ENCODE measurements at places on chromosomes 5 and 9.

DNA sequence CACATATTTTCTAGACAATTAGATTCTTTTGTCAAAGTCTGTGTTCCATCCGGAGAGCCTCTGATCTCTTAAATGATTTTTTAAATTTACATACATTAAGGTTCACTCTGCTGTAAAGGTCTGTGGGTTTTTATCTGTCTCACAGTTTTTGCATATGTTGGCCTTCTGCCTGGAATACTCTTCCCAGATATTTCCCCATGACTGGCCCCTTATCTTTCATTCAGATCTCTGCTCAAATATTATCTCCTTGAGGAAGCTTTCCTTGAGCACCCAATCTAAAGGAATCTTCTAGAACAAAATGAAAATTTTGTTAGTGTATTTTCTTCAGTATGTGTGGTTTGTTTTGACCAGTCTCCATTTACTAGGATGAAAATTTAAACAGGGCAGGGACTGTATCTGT, 26.3 kb downstream of the FAF2 start:
- DNase-seq = no peak

DNA sequence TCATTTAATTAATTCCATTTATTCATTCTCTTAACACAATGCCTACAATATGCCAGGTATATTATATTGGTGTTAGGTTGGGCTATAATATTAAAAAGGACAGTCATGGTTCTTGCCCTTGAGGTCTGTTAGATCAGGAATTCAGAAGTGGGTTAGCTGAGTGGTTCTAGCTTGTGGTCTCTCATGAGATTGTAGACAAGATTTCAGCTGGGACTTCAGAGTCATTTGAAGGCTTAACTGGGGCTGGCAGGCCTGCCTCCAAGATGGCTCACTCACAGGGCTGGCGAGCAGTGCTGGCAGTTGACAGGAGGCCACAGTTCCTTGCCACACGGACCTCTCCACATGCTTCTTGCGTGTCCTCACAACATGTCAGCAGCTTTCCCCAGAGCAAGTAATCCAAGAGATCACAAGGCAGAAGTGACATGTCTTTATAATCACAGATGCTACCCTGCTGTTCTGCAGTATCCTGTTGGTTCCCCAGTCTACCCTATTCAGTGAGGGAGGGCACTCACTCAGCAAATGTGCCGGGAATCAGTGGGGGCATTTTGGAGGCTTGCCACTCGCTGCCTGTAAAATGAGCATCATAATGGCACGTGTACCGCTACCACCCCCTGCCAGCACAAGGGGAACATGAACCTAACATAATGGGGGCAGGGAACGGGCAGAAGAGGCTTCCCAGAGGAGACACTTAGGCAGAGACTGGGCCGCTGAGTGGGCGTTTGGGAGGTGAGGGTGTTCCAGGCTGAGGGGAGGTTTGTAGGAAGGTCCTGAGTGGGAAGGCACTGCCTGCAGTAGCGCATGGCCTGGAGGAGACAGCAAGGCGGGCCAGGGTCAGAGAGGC, 70.0 kb downstream of the EXOSC2 start:
- no peak for DNase-seq

GRCh38 chr9:113673726-113674125, 202.4 kb upstream of the ZNF618 start:
- DNase-seq = no peak

GRCh38 chr5:93302711-93303110, 278.3 kb downstream of the NR2F1-AS1 start:
- no peak for DNase-seq

DNA sequence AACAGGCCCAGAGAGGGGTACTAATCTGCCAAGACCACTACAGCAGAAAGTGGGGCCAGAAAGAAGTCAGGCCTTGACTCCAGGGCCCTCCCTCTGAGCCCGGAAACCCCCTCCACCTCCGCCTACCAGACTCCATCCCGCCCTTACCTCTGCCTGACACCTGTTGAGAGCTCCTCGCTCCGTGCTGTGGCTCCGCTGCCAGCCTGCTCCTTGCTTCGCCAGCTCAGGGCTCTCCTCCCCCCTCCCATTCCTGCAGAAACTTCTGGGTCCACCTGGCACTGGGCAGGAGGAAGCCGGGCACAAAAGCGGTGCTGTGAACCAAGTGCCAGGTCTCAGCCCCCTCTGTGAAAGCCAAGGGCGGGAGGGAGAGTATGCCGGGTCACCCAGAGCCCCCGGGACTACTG, 6.4 kb upstream of the ST6GALNAC6 start:
- DNase-seq = no peak

GRCh38 chr5:10452768-10453331, 11.2 kb downstream of the ROPN1L start:
- no peak for DNase-seq

- DNase-seq = no peak
Measured at GRCh38 chr9:33223696-33224095, 16.3 kb upstream of the SPINK4 start.

DNA sequence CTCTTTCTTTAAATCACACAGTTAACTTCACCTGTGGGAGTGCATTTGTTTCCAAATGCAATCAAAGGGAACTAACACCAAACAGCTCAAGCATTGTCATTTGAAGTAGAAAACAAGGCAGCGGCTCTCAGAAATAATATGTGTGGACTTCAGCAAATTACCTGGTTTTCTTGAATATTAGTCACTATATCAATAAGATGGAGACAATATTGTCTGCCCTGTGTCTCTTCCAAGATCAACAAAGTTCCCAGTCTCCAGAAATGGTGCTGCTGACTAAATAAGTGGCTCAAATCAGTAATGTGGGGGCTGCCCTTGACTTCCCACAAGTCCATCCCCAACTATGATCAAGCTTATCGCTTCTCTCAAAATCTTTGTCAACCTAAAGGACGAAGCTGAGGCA, 53.1 kb upstream of the CEMIP2 start:
- DNase-seq = no peak

DNA sequence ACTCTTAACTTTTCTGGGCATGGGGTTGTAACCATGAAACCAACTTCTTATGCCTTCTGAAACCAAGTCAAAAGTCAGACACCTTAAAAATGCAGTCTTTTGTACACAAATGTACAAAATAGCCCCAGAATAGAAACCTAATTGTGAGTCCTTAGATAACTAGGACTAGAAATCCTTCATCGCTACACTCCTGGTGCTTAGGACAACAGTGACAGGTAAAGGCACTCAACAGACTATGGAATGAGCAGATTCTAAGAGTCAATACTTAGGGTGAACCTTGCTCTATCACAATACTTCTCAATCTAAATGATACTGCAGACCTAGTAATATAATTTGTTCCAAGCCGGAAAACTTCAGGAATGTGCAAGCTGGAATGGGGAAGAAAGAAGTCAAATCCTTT, 163.7 kb downstream of the PDE4D start:
- no peak for DNase-seq

DNA sequence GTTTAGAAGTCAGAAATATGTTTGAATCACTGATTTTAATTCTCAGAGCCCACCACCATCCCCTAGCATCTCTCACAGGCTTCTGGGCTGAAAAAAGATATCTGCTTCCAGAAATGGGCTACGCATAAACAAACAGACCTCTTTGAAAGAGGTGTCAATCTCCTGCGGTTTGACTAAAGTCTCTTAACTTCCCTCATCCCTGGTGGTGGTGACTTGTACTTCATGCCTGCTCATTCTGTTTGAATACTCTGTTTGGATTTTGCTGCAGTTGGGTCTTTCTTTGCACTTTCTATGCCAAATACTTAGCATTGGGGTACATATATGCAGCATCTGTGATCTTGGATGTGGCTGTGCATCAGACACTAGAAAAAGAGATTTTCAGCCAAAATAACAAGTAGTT, 157.2 kb upstream of the ATP10B start:
- DNase-seq = no peak

- DNase-seq = no peak
Measured at GRCh38 chr5:135641734-135642487, 63.1 kb upstream of the CXCL14 start.

- no peak for DNase-seq
Measured at GRCh38 chr5:79284846-79285245, 48.9 kb downstream of the JMY start.

DNA sequence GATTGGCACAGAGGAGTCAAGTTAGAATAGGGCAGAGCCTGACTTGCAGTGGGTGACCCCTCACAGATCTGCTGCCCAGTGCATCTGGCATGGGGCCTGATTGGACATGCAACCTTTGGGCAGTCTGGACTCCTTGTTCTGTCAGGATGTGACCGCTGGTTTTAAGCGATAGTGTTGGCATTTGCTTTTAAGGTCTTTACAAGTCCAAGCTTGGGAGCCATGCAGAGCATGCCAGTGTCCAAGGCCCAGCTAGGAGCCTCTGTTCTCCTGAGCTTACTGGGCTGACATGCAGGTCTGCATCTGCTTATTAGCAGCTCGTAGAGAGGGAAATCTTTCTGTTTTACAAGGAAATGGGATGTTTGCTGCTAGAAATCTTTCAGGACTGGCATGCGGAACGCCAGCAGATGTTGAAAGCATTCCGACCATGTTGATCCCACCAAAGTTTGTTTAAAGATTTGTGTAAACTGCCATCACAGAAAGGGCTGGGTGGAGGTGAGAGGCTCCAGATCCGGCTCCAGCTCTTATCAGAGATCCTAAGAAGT, 27.5 kb downstream of the GADD45G start:
- no peak for DNase-seq

DNA sequence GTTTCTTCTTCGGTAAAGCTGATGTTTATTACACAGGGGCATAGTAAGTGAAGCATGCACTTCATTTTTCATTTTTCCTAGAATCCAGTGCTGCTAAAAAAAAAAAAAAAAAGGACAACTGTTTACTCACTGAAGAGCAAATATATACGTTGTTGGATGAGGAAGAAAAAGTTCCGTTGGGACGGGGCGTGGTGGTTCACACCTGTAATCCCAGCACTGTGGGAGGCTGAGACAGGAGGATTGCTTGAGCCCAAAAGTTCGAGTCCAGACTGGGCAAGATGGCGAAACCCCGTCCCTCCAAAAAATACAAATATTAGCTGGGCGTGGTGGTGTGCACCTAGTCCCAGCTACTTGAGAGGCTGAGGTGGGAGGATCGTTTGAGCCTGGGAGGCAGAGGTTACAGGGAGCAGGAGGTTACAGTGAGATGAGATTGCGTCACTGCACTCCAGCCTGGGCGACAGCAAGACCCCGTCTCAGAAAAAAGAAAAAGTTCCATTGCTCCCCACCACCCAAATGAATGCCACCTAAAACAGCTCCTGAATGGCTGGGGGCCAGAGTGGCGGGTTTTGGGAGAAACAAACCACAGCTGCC, 60.1 kb upstream of the GNE start:
- DNase-seq = no peak

- no peak for DNase-seq
Measured at GRCh38 chr5:93580927-93581445, at the start of gene NR2F1-AS1. Gene NR2F1-AS1 (minus strand): TSS chr5:93581219.

- DNase-seq = no peak
Measured at GRCh38 chr9:104784098-104784497, 20.2 kb downstream of the NIPSNAP3B start.

DNA sequence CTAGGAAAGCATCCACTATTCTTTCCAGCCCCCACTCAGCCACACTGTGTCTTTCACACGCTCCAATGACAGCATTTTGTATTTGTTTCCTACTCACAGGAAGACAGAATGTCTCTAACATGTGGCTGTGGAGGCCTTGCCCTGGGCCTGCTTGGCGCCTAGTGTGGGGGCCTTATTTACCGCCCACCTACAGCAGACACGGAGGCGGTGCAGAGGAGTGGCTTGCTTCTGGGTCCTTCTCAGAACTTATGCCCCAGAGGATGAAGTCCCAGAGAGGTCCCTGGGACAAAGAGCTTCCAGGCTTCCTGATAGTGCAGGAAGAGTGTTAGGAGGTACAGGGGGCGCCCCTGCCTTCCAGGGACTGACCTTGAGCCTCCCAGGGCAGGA, 8.5 kb upstream of the MRNIP start:
- no peak for DNase-seq

DNA sequence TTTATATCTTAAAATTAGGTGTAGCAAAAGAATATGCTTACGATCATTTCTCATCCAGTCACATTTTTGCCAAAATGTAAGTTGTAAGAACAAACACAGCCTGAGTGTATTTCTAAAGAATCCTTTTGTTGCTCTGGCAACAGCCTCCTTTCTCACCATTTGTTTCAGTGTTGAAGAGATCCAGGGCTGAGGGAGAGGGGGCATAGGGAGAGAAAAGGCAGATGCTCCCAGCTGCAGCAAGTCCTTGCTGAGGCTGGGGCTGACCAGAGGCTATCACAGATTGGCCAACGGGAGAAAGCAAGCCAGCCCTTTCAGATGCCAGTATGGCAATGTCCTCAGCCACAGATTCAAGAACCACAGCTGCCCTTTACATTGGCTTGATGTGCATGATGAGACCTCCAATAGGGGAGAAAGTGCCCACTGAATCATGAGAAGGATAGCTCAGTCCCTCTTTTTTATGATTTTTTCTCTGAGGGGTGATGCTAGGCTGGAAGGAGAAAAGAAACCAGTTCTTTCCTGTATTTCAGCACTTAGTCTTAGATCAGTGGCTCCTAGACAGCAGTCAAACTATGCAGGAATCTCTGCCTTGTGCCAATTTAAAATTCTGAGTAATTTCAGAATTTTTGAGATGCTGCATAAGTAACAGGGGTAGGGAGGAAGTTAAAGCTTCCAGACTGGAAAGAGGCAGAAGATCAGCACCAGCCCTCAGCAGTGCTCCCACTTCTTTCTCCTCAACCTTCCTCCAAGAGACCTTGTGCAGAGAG, 142.1 kb downstream of the LHFPL2 start:
- DNase-seq = no peak

- peak; percentile 13 for DNase-seq
Measured at GRCh38 chr9:23826120-23826629, at the start of gene ELAVL2. Gene ELAVL2 (minus strand): TSS chr9:23826240. CDS start chr9:23762234, 64,006 bp downstream.

GRCh38 chr5:135039271-135040033, 5.4 kb upstream of the PITX1 start:
- no peak for DNase-seq

- no peak for DNase-seq
Measured at GRCh38 chr5:81694726-81695125, 56.2 kb downstream of the SSBP2 start.

- no peak for DNase-seq
Measured at GRCh38 chr9:16627521-16627920, 242.9 kb downstream of the BNC2 start.

DNA sequence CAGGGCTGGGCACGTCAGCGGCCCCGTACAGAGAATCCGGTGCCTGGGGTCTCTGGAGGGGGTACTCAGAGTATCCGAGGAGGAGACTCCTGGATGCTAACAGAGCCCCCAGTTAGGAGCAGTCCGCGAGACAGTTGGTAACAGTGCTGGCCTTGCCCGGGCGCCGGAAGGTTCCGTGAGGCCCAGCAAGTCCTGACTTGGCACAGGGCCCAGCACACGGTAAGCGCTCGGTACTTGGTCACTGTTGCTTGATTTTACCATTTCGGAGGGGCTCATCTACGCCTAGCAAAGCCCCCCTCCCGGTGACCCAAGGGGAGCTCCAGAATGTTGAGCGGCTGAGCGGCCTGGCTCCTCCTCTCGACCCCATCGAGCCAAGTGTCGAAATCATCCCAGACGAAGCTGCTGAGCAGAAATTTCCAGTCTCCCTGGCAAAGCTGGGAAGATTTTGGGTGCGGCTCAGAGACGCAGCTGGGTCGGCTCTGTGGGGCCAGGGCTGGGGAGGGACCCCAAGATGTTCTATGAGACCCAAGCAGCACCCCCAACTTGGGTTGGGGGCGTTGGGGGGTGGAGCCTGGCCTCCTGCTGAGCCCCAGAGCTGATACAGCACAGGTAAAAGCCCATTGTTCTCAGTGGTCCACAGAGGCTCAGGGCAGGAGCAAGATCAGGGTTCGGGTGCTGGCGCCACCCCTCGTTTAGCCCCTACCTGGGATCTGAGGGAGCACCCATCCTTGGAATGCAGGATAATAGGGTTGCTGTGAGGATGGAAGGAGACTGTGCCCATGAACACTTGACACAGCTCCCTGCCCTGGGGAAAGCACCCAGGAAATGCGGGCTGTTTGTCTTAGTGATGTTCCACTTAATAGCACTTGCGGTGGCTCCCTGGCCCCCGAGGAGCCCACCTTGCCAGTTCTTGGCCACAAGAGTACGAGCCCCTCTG, 137.2 kb downstream of the C9orf50 start:
- no peak for DNase-seq
